ENCODE measurements at places on chromosomes 4 and X.

DNA sequence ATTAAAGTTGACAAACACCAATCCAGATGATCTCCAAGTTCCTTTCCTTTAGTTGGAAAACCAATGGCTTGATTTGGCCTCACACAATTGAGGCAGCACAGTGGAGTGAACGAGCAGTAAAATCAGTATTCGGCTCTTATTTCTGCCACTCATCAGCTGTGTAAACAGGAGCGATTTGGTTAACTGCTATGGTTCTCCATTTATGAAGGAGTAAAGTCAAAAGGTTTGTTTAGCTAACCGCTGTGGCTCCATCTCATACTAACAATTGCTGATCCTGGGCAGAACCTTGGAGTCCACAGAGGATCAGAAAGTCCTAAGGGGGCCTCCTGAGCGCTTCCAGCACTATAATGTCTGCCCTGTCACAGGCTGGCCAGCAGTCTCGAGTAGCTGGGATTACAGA, 54.5 kb upstream of the EXOC1L start:
- DNase-seq = no peak

GRCh38 chrX:39726771-39727170, 371.0 kb downstream of the BCOR start:
- peak; percentile 81 for DNase-seq

DNA sequence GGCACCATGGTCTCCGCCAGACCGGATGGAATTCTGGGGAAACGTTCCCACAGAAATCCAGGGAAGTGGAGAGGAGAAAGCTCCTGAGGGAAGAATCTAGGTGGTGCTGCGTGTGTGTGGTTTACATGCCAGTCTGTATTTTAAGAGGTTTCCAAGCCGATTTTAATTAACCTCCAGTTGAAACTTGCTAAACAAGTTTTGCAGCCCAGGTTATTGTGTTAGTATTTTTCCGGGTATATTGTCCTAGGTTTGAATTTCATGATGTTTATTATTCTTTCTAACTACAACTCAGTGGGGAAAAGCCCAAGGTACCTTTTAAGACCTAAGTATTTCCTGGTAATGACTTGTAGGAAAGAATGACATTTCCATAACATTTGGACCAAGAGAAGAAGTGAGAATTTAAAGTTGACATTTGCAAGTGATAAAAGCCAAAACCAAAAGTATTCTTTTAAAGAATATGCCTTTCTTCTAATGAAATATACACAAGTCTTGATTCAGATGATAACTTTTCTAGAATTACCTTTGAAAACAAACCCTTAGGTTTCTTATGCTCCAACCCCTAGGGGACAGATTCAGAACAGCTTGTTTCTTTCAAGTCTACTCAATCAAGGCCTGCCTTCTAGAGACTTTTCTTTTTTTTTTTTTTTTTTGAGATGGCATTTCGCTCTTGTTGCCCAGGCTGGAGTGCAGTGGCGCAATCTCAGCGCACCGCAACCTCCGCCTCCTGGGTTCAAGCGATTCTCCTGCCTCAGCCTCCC, 14.6 kb downstream of the SAT1 start:
- DNase-seq = no peak

- no peak for DNase-seq
Observed at GRCh38 chr4:23747281-23747735, 142.5 kb downstream of the PPARGC1A start.

DNA sequence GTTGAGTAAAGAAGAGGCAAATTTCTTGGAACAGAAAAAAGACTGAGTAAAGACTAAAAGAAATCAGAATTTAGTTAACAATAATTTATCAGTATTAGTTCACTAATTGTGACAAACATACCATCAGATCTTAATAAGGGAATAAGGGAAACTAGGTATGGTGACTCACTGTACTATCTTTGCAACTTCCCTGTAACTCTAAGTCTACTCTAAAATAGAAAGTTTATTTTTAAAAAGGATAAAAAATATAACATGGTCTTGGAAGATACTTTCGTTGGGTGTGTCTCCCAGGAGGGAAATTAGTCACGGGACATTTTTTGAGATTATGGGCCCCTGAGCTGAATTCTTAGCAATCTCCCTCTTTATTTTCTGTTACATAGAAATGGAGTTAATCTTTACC, 97.3 kb downstream of the EMCN start:
- DNase-seq = peak; percentile 23

DNA sequence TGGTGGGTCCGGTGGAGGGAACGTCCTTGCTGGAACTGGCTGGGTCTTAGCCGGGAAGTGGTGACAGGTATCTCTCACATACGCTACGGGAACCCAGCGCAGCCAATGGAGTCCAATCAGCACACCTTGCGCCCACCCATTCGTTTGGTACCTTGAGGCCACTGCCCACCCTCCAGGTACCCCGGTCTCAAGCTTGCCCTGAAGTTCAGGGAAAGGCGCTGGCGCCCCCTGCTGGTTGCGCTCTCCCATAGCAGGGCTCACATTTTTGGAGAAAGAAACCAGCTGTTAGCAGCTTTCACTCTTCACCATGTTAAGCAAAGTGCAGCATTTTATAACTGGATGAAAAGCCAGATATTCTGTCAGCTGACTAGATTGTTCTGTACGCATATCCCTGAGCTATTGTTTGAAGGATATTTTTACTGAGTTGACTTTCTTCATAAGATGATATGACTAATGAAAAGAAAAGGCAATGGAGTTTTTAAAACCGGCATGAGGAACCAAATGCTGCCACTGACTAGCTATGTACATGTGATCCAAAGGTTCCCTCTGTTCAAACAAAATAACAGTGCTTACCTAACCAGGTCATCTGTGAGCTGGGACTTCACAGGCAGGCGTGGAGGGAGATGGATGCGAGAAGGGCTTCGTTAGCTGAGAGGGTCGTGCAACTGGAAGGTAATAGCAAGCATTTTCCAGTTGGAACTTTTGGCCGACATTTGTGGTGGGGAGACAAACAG, 43.7 kb downstream of the OTOP1 start:
- DNase-seq = peak; percentile 29

DNA sequence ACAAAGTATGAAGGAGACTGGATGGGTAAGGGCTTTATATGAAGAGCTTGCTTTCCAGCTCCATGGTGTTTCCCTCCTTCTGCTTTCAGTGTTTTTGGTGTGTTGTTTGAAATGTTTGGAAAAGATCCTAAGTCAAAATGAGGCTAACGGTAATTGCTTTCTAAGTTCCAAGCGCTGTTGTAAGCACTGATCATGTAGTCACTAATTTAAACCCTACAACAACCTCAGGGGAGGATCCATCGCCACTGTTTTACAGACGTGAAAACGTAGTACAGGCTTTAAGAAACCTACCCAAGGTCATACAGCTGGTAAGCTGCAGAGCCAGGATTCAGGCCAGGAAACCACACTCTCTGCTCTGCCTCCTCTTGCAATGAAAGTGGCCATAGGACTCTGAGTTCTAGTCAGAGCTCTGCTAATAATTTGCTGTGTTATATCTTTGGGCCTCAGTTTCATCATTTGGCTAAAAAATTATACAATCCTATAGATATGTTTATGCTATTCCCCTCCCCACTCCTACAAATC, 102.9 kb upstream of the PGRMC2 start:
- no peak for DNase-seq

GRCh38 chrX:134382821-134383220, 77.1 kb upstream of the HPRT1 start:
- DNase-seq = no peak

DNA sequence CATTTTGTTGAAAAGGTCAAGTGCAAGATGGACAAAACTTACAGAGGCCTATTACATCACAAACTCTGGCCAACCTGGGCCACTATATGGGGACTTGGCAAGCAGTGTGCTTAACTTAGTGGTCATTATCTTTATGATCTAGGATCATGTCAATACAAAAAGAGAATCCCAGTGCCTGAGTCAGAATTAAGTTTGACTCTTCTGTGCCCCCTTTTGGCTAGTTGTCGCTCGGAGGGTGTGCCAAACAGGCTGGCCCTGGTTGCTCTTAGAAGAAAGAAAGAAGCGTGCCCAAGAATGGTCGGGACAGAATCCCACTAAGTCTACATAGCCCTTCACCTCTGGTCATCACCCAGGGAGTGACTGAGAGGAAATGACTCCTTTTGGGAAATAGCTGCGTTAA, 100.1 kb downstream of the EIF4E start:
- DNase-seq = peak; percentile 37

- DNase-seq = peak; percentile 42
Observed at GRCh38 chrX:71652405-71652804, 14.9 kb upstream of the LOC101059915 start.

Data from LHCN-M2 (cell line).